ENCODE measurements at places on chromosomes 1 and 21.

GRCh38 chr1:92487078-92487605 lies 417 bp upstream of the GFI1 start:
- DNase-seq = no peak

- DNase-seq = no peak
These were observed 758 bp downstream of the DEPDC1 start for GRCh38 chr1:68495968-68496679.

- DNase-seq = no peak
These were observed 420.0 kb downstream of the ADGRL2 start for GRCh38 chr1:82220754-82221153.

DNA sequence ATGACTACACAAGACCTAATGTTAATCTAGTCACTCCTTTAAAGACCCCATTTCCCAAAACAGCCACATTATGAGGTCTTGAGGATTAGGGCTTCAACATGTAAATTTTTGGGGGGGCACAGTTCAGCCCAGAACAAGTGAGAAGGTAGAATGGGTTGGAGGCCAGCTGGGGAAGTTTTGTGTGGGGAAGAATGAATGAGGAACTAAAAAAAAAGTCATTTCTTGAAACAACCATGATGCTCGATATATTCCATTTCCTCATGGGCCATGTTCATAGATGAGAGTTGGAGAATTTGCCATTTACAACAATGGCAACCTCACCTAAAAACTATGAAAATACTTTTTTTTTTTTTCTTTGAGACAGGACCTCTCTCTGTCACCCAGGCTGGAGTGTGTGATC lies 14.5 kb downstream of the NLRP3 start:
- no peak for DNase-seq

- DNase-seq = no peak
These were observed 4.3 kb downstream of the LHX9 start for GRCh38 chr1:197921235-197922069.

GRCh38 chr1:205056188-205056611 lies 13.2 kb downstream of the CNTN2 start:
- DNase-seq = no peak

- DNase-seq = no peak
These were observed 4.6 kb downstream of the RGS7 start for GRCh38 chr1:241352401-241352800.

DNA sequence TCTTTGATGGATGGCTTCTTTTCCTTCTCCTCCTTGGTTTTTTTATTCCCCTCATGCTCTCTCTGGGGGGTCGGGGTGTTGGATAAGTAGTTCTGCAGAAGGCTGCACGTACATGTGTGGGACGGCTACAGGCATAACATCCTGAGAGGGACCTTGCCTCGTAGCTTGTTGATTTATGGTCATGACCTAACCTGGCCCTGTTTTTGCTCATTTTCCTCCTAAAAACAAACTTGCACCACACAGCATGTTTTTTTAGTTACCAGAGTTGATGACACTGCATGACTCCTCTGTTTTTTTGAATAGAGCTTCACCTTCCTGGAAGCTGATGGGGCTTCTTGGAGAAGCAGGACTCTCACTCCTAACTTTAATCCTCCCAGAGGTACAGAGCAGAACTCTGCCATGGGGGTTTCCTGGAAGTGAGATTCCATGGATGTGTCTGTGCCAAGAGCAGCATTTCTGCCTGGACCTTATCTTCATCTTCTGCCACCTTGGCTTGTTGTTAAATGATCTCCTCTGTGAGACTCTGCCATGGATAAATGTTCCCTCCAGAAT lies 114.7 kb downstream of the PAPPA2 start:
- no peak for DNase-seq

DNA sequence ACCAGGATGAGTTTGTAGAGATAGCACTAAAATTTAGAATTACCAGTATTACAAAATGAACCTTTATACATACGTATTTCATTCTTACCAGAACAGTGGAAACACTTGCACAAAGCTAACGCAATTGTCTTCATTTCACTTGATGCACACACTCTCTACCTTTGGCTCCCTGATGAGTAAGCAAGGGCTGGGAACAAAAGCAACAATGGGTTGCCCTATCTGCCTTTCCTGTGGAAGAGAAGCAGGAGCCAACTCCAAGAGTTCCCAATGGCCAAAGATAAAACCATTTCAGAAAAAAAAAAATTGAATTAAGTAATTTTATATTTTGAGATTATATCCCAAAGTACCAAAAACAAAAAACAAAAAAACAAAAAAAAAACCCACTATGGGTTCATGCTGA lies 344.1 kb upstream of the GREM2 start:
- no peak for DNase-seq

GRCh38 chr1:207870306-207871031 lies 40.5 kb downstream of the CD34 start:
- DNase-seq = no peak

- no peak for DNase-seq
These were observed 78.1 kb downstream of the PCBP3 start for GRCh38 chr21:45721671-45722070.

- no peak for DNase-seq
These were observed 1.3 kb upstream of the ZP4 start for GRCh38 chr1:237891979-237892378.

GRCh38 chr1:247113094-247113497 lies 8.9 kb upstream of the ZNF669 start:
- no peak for DNase-seq

- no peak for DNase-seq
These were observed 1727.2 kb downstream of the NCAM2 start for GRCh38 chr21:22725436-22725835.

GRCh38 chr1:37363535-37363934 lies 110.8 kb upstream of the ZC3H12A start:
- no peak for DNase-seq

GRCh38 chr1:93317207-93317606 lies 28.5 kb upstream of the DR1 start:
- DNase-seq = no peak

- DNase-seq = no peak
These were observed 5.0 kb downstream of the HAPLN2 start for GRCh38 chr1:156623946-156624813.

GRCh38 chr1:108028841-108029388 lies 63.9 kb upstream of the VAV3 start:
- DNase-seq = no peak

DNA sequence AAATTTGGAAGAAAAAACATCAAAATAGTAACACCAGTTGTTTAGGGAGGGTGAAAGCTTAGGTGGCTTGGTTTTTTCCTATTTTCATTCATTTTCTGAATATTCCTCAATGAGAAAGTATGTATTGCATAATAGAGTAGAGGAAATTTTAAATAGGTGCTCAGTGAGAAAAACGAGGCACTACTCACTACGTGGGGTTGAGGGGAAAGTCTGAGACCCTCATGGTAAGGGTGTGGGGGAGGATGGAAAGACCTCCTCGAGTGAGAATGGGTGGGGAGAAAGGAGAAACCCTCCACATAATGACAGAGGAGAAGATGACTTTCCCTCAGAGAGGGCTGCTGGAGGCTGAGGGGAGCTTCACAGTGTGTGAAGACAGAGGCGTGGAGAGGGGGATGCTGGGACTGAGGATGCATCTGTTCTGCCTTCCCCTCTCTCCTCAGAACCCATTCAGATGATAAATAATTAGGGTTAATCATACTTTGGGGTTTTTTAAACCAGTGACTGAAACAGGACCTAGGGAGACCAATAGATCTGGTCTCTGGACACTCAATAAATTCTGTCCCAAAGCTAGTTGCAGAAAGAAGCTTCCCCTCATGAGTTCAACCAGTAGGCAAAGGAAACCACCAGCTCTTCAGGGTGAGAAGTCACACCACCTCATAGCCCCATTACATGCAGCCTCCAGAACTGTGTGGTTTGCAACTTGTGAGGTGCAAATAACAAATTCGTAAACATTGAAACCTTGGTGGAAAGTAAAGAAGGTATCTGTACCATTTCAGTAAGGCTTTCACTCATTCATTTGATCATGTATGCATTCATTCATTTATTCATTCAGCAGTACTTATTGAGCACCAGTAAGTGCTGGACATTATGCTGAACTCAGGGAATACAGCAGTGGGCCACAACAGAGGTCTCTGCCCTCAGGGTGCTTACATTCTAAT lies 17.1 kb downstream of the SLAMF7 start:
- no peak for DNase-seq

GRCh38 chr1:202130297-202130721 lies 7.6 kb downstream of the GPR37L1 start:
- no peak for DNase-seq

GRCh38 chr1:96524100-96524499 lies 197.5 kb upstream of the PTBP2 start:
- DNase-seq = no peak
